ENCODE measurements at places on chromosomes 16 and 17.

DNA sequence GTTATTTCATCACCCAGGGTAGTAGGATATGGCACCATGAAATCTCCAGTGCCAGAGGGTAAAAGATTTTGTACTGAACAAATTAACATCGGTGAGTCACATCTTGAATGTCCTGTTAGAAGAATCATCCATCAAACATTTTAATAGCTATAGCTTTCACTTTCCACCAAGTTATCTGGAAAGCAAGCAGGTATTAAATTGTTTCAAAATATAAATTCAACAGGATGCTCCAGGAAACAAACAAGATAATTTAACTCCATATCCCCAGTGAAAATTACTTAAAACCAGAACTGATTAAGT is 2.4 kb downstream of the VEZF1 start:
- DNase-seq = no peak

DNA sequence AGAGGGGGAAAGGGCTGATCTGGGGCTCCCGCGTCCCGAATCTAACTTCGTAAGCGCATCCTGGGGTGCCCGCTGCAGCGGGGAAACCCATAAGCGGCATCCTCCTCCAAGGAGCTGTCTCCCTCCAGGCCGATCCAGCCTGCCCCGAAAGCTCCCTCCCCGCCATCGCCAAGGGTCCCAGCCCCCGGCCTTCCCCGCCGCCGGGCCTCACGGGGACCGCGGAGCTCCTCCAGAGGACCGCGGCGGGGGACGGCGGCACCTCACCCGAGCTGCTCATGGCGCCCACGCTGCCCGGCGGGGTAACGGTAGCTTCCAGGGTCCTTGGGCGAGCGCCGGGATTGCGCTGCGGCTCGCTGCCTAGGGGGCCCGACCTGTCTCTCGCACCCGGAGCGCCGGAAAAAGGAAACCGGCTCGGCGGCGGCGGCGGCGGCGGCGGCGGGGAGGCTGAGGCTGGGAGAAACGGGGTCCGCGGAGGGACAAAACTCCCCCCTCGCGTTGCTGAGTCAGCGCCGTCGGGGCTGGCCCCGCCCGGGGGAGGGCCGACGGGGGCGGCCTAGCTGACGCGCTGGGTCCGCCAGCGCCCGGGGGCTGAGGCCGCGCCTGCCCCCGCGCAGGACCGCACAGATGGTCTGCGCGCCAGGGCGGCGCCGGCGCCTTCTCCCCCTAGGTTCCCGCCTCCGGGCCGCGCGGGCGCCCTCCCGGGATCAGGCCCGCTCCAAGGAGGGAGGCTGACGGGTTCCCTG is at the start of gene BLMH:
TSS of gene BLMH (minus strand) at position 402 of the 743 bp plus-strand sequence. CDS start at position 277, 125 bp downstream.
- DNase-seq = peak; percentile 88

- DNase-seq = peak; percentile 92
Observed at GRCh38 chr17:72735592-72735991, 356.9 kb downstream of the SLC39A11 start.

- DNase-seq = no peak
Observed at GRCh38 chr16:85479972-85480726, 133.0 kb upstream of the GSE1 start.

GRCh38 chr16:12703935-12704334 is 99.8 kb downstream of the CPPED1 start:
- DNase-seq = no peak
